ENCODE measurements at places on chromosomes 6 and 20.

DNA sequence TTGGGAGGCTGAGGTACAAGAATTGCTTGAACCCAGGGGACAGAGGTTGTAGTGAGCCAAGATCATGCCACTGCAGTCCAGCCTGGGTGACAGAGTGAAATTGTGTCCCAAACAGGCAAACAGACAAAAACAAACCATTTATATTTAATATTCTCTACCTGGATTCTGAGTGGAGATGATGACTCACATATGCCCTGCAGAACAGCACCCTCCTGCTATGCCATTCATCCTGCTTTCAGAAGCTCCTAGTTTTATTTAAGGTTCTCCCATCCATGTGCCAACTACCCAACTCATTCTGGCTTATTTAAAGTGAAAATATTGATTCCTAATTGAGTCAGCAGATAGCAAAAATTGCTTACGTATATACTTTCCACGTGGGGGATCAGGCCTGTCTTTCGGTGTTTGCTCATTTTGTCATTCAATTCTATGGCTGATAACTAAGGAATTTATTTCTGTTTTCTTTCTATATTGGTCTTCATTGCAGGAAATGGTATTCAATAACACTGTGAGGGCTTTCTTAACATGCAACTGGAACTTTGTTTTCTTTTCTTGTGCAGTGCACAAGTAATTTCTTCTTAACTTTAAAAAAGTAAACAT, 459.1 kb upstream of the JAG1 start:
- DNase-seq = no peak

- DNase-seq = no peak
Observed at GRCh38 chr6:7494638-7495037, 46.8 kb upstream of the DSP start.

DNA sequence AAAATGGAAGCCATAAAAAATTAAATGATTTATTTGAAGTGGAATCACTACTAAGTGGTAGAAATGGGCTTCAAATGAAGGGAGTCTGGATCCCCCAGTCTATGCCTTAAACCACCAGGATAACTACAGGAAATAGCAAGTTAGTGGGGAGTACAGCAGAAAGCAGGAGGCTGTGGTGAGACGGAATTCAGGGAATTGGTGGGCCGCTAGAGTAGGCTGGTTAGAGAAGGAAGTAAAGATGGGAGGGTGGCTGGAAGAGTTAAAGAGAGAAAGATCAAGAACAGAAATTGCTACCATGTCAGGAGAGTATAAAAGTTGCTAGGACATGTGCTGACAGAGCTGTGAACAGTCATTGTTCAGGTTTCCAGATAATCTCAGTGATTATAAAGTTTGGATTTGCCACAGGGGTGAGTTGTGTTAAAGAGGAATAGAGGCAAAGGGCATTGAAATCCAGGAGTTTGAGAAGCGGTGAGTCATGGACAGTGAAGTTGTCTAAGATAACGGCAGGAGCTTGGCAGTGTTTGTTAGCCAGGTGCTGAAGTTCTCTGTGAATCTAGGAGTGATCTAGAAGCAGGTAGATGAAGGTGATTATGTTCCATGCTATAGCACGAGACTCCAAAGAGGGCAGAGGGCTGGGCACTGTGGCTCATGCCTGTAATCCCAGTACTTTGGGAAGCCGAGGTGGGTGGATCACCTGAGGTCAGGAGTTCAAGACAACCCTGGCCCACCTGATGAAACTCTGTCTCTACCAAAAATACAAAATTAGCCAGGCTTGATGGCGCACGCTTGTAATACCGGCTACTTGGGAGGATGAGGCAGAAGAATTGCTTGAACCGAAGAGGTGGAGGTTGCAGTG, 13.7 kb upstream of the HINT3 start:
- DNase-seq = no peak

DNA sequence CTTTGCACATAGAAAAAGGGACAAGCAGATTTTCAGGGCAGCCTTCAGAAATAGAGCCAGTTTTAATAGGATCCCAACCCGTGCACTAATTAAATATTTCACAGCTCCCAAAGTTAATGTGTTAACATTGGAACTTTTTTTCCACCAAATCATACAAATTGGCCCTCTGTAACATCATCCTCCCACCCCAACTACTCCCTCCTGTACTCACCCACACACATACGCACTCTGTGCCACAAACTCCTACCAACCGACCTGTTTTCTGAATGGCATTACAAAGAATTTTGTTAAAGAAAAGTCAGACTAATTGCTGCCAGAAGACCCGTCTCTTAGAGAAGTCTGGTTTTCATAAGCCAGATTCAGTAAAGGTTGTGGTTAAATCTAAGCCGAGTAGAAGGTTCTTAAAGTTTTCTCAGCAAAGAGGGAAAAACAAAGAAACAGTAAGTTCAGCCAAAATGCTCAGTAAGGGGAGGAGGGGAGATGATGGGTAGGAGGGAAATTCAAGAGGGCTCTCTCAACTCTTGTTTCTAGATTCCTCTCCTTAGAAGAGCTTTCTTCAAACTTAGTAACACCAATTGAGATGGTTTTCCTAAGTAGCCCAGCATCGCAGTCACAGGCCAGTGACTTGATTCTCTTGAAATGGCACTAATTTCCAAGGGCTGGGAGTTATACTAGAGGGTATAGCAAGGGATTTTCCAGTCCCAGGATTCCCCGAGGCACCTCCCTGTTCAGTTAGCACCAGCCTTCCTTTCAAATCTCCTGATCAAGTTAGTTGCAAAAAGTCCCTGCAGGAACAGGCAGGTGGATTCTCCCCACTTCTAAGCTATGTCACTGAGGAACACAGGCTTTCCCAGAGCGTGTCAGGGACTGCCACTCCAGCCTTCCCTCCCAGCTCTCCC, 27.9 kb downstream of the TFAP2A start:
- no peak for DNase-seq

DNA sequence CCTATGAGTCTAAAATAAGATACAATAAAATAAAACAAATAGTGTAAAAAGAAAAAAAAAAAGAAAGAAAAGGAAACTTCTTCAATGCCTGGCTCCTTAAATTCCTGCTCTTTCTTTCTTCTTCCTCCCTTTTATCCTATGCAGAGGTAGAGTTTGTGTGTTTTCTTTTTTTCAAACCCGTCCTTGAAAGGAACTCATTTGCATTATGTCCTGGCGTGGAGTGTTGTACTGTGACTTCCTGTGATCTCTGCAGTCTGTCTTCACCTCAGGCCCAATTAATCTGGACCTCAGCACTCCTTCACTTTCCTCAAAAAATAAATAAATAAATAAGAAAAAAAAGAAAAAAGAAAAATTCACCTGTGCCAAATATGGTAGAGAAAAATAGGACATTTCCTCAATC, 541.9 kb upstream of the SPTLC3 start:
- DNase-seq = no peak

GRCh38 chr20:36243726-36244125, 7.4 kb downstream of the AAR2 start:
- no peak for DNase-seq

Data from activated naive CD4-positive, alpha-beta T cell (primary cell).